Activated naive CD4-positive, alpha-beta T cell treated with anti-CD3 and anti-CD28 coated beads for 36 hours (primary cell): ENCODE measurements at places on chromosomes 11 and 22.

DNA sequence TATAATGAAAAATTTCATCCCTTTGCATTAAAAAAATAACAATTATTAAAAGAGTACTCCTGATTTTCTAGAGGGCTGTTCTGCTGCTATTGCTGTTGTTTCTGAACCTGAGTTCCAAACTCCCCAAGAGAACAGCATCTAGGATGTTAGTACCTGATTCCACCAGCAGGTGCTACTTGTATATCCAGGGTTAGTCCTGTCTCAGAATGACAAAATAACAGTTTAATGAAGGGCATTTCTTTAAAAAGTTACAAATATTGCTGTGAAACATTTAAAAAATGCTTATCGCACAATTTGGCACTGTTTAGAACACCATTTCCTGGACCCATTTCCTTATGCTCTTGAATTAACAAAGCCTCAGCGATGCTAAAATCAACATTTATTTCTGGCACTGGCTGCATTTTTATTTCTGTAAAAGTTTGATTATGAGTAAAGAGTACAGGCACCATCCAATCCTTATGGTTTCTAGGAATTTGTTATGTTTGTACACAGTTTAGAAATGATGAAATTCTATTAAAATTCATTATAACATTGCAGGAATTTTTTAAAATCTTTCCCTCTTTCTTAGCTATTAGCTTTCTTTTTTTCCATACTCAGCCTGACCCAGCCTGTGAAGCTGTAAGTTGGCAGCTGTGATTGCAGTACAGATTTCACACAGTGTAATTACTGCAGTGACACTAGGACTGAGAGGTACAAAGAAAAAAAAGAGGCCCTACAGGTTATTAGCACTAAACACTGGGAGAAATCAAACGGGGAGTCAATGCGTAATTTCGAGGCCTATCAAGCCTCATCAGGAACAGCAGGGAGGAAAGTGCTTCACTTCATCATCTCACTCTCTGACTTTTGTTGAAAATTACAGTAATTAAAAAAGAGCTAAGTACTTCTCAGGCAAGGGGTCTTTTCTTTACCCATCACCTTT lies 208.8 kb downstream of the DCDC1 start:
- H3K27ac ChIP-seq = no peak overlapping the region
- no peaks in the 10 kb centered on the region for H3K36me3 ChIP-seq
- no peak for DNase-seq
- no peak overlapping the region for H3K4me3 ChIP-seq

GRCh38 chr11:114059984-114060391 lies 477 bp downstream of the ZBTB16 start:
- peaks cover 8% of the 10 kb centered on the region for H3K4me1 ChIP-seq
- H3K4me3 ChIP-seq = peak overlapping the region; percentile 83
- peaks cover 24% of the 10 kb centered on the region for H3K27me3 ChIP-seq
- DNase-seq = peak; percentile 31

DNA sequence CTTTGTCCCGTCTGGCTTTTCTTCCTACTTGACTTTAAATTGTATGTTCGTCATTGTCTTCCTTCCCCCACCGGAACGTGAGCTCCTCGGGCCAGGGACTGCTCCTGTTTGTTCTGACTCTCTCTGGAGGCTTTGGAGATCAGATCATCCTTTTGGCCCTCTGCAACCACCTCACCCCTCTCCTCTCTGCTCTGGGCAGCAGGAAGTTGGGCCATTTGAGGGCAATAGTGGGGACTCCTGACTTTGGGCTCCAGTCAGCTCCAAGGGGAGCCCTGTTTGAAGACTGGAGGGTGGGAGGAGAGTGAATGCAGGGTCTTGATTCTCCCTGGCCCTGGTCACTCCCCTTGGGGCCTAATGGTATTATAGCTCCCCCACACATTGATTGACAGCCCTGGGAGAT lies 186.3 kb upstream of the B3GAT1 start:
- H3K4me1 ChIP-seq = no peaks in the 10 kb centered on the region
- no peak overlapping the region for H3K4me3 ChIP-seq
- DNase-seq = no peak

DNA sequence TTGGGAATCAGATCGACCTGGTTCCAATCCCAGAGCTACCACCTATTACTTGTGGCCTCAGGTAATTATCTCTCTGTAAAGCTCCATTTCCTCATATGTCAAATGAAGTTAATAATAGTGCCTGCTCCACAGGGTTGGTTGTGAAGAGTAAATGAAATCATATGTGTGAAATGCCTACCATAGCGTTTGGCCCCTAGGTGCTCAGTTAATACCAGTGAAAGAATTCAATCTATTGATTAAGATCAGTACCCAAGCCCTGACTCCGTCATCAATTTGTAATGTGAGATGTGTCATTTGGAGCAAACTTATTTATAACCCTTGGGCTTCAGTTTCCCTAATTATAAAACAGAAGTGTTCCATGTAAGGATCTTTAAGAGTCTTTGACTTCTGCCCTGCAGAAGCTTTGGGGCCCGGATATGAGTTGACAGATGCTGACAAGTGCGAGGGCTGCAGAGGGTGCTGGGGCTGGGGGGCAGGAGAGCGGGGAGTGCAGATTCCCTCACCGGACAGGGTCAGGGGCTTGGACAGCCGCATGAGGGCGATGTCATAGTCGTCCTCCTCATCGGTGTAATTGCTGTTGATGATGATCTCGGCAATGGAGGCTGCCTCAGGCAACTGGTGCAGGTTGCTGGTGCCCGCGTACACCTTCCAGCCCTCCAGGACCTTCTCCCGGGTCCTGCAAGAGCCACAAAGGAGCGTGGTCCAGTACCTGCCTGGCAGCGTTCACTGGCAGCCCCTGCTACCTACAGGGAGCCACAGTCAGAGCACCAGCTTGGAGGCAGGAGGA lies 20.9 kb downstream of the TMPRSS13 start:
- no peak overlapping the region for H3K27ac ChIP-seq
- H3K36me3 ChIP-seq = no peaks in the 10 kb centered on the region
- H3K4me1 ChIP-seq = peaks cover 8% of the 10 kb centered on the region

- no peaks in the 10 kb centered on the region for H3K4me1 ChIP-seq
- H3K27me3 ChIP-seq = no peaks in the 10 kb centered on the region
- DNase-seq = no peak
- H3K36me3 ChIP-seq = no peaks in the 10 kb centered on the region
- no peak overlapping the region for H3K27ac ChIP-seq
Observed at GRCh38 chr11:5223686-5224085, 3.2 kb downstream of the HBB start.

GRCh38 chr11:131841925-131842635 lies 471.7 kb downstream of the NTM start:
- no peak overlapping the region for H3K4me3 ChIP-seq
- H3K27ac ChIP-seq = no peak overlapping the region
- H3K27me3 ChIP-seq = peaks cover 9% of the 10 kb centered on the region
- no peak for DNase-seq

- H3K27me3 ChIP-seq = peaks cover 32% of the 10 kb centered on the region
- no peaks in the 10 kb centered on the region for H3K4me1 ChIP-seq
- H3K27ac ChIP-seq = no peak overlapping the region
- H3K36me3 ChIP-seq = no peaks in the 10 kb centered on the region
- peak; percentile 79 for DNase-seq
- H3K4me3 ChIP-seq = no peak overlapping the region
Observed at GRCh38 chr22:45645526-45646414, 25.9 kb upstream of the ATXN10 start.

DNA sequence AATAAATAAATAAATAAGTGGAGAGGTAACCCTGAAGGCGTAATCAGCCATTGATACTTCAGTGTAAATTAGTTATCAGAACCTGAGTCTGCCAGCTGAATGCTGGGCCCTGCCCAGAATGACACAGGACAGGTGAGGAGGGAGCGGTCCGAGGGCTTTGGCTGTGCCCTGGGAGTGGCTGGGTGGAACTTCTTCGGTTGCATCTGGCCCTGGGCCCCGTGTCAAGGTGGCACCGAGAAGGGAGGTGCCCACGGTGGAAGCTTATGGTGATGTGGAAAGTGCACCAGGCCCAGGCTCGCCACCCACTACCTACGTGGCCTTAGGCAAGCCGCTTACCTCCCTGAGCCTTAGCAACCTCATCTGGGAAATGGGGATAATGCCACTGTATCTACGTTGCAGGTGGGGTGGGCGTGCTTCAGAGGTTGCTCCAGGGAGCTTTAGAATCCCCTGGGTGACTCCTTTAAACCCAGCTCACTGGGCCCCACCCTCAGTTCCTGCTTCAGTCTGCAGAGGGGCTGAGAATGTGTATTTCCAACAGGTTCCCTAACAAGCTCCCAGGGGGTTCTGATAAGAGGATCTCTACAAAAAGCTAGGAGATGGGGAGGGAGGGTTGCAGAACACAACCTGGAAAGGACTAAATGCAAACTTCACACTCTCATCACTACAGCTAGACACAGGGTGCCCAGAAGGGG lies 38.8 kb downstream of the TXN2 start:
- DNase-seq = no peak
- H3K27me3 ChIP-seq = no peaks in the 10 kb centered on the region
- H3K4me1 ChIP-seq = peaks cover 24% of the 10 kb centered on the region
- H3K36me3 ChIP-seq = no peaks in the 10 kb centered on the region
- no peak overlapping the region for H3K27ac ChIP-seq

GRCh38 chr11:128236506-128237498 lies 350.6 kb downstream of the ETS1 start:
- no peak for DNase-seq
- H3K4me1 ChIP-seq = peaks cover 46% of the 10 kb centered on the region
- no peaks in the 10 kb centered on the region for H3K36me3 ChIP-seq
- H3K27me3 ChIP-seq = no peaks in the 10 kb centered on the region
- no peak overlapping the region for H3K4me3 ChIP-seq

DNA sequence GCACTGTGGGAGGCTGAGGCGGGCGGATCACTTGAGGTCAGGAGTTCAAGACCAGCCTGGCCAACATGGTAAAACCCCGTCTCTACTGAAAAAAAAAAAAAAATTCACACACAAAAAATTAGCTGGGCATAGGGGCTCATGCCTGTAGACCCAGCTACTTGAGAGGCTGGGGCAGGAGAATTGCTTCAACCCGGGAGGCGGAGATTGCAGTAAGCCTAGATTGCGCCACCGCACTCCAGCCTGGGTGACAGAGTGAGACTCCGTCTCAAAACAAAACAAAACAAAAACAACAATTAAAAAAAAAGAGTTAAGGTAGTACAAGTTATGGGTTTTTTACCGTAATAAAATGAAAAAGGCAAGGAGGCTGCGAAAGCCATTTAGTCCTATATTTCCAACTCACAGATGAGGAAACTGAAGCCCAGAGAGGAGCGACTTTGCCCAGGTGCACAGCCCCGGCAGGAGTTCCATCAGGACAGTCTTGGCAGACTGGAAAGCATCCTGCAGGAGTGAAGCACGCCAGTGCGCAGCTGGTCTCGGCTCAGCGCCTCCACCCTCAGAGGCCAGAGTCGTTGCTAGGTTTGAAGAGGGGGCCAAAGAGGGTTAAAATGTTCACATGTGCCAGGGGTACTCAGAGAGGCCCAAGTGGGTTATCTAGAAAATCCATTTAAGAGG lies 3.8 kb upstream of the FADS3 start:
- DNase-seq = no peak
- no peak overlapping the region for H3K27ac ChIP-seq
- H3K27me3 ChIP-seq = no peaks in the 10 kb centered on the region
- no peak overlapping the region for H3K4me3 ChIP-seq
- peaks cover 14% of the 10 kb centered on the region for H3K4me1 ChIP-seq

DNA sequence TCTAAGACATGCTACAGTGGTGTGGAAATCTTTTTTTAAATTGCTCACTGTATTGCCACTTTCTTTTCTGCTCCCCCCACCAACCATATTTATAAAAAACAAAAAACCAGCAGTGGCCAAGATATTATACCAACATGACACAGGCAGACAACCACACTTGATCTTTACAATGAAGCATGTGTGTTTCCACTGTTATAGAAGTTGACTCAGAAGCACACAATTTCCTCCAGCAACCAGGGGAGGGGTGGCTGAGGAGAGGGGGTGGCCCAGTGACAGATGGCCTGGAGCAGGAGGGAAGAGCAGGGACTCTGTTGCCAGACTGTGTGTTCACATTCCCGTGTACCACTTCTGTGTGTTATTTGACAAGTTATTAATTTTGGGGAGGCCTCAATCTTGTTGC lies 14.8 kb downstream of the CD59 start:
- no peak for DNase-seq
- peaks cover 29% of the 10 kb centered on the region for H3K4me1 ChIP-seq
- H3K36me3 ChIP-seq = peaks cover 11% of the 10 kb centered on the region
- H3K4me3 ChIP-seq = no peak overlapping the region
- peak overlapping the region; percentile 16 for H3K27ac ChIP-seq
- H3K27me3 ChIP-seq = no peaks in the 10 kb centered on the region

GRCh38 chr22:32632512-32633315 lies 158.1 kb downstream of the FBXO7 start:
- peaks cover 8% of the 10 kb centered on the region for H3K4me1 ChIP-seq
- H3K4me3 ChIP-seq = no peak overlapping the region
- no peak for DNase-seq
- H3K27ac ChIP-seq = no peak overlapping the region
- no peaks in the 10 kb centered on the region for H3K36me3 ChIP-seq

- H3K4me1 ChIP-seq = peaks cover 69% of the 10 kb centered on the region
- peaks cover 30% of the 10 kb centered on the region for H3K36me3 ChIP-seq
- H3K27me3 ChIP-seq = no peaks in the 10 kb centered on the region
- H3K27ac ChIP-seq = peak overlapping the region; percentile 86
Observed at GRCh38 chr11:20364341-20364792, 853 bp downstream of the HTATIP2 start.

- H3K4me1 ChIP-seq = peaks cover 78% of the 10 kb centered on the region
- H3K36me3 ChIP-seq = peaks cover 7% of the 10 kb centered on the region
- peak overlapping the region; percentile 92 for H3K27ac ChIP-seq
- no peaks in the 10 kb centered on the region for H3K27me3 ChIP-seq
Observed at GRCh38 chr11:46347637-46348311, 511 bp downstream of the DGKZ start.

DNA sequence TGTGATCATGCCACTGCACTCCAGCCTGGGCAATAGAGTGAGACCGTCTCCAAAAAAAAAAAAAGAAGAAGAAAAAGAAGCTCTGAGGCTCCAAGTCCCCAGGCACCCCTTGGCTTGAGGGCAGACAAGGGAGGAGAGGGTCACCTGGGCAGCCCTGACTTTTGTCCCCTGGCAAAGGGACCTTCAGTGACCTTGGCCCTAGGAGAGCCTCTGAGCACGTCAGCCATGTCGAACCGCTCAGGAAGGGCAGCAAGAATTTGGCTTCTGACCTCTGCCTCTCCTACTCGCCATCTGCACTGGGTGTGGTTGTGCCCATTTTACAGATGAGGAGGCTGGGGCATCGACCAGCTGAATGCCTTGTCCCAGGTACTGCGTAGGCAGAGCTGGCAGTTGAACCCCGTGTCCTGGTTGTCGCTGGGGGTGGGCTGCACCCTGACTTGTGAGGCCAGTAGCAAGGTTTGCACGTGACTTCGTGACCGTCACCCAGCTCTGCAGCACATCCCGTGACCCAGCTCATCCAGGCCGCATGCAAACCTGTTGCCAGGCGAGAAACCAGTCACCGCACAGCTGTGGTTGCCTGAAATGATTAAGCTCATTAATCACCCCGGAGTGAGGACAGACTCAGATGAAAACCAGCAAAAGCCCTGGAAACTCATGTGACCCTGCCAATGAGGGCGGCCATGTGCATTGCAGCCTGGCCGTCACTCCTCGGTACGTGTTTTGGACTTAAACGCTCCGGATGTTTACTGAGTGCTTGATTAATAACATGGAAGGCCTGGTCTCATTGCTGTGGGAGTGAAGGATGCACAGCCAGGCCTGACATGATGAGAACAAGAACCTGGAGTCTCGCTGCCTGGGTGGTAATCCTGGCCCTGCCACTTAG lies 47.7 kb upstream of the PPP6R3 start:
- peaks cover 6% of the 10 kb centered on the region for H3K36me3 ChIP-seq
- H3K27ac ChIP-seq = no peak overlapping the region

- no peak overlapping the region for H3K4me3 ChIP-seq
- H3K4me1 ChIP-seq = no peaks in the 10 kb centered on the region
- H3K27ac ChIP-seq = no peak overlapping the region
- H3K27me3 ChIP-seq = no peaks in the 10 kb centered on the region
Observed at GRCh38 chr11:38667359-38667758, 2069.3 kb upstream of the RAG2 start.

GRCh38 chr11:96114178-96115064 lies 190.5 kb upstream of the MTMR2 start:
- no peak for DNase-seq
- no peak overlapping the region for H3K4me3 ChIP-seq
- H3K36me3 ChIP-seq = peaks cover 14% of the 10 kb centered on the region
- peak overlapping the region; percentile 26 for H3K27ac ChIP-seq
- H3K27me3 ChIP-seq = no peaks in the 10 kb centered on the region
